Activated CD4-positive, alpha-beta memory T cell treated with anti-CD3 and anti-CD28 coated beads, Interleukin-2, amount 10 ng/mL, durations not matched to agents 7 days and 5 days (primary cell): ENCODE measurements at places on chromosomes 16 and 17.
A peak's percentile ranks its signal among the peaks of the same experiment; 100 is the strongest.

GRCh38 chr17:40309949-40310510 is 1.1 kb downstream of the RARA start:
- DNase-seq = no peak
- peaks cover 54% of the 10 kb centered on the region for H3K4me1 ChIP-seq
- H3K27me3 ChIP-seq = no peaks in the 10 kb centered on the region
- H3K4me3 ChIP-seq = no peak overlapping the region
- H3K27ac ChIP-seq = peak overlapping the region; percentile 22

GRCh38 chr17:70206361-70207010 is 37.2 kb downstream of the KCNJ2 start:
- no peak overlapping the region for H3K4me3 ChIP-seq
- no peak overlapping the region for H3K27ac ChIP-seq
- DNase-seq = no peak
- no peaks in the 10 kb centered on the region for H3K4me1 ChIP-seq

DNA sequence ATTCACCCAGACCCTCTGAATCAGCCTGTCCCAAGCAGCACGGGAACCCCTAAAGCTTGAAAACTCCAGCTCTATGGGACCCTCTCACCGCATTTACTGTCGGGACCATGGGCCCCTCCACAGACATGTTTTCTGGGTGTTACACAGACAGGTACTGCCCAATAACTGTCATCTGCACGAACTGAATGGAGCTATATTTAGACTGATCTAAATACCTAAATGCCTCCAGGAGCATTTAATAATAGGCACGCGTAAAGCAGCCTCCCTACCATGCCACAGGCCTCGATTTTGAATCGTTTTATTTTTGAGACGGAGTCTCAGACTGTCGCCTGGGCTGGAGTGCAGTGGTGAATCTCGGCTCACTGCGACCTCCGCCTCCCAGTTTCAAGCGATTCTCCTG is 49.7 kb downstream of the EMP2 start:
- no peak for DNase-seq
- H3K36me3 ChIP-seq = no peaks in the 10 kb centered on the region
- H3K4me1 ChIP-seq = peaks cover 2% of the 10 kb centered on the region
- H3K4me3 ChIP-seq = no peak overlapping the region

GRCh38 chr16:67666032-67666551 is 458 bp downstream of the ENKD1 start:
- no peak overlapping the region for H3K27ac ChIP-seq
- DNase-seq = no peak
- no peaks in the 10 kb centered on the region for H3K27me3 ChIP-seq
- peak overlapping the region; percentile 65 for H3K4me3 ChIP-seq
- H3K36me3 ChIP-seq = no peaks in the 10 kb centered on the region
- H3K4me1 ChIP-seq = peaks cover 34% of the 10 kb centered on the region

GRCh38 chr16:84463221-84463620 is 41.2 kb downstream of the MEAK7 start:
- no peak overlapping the region for H3K27ac ChIP-seq
- H3K4me1 ChIP-seq = peaks cover 6% of the 10 kb centered on the region
- no peak overlapping the region for H3K4me3 ChIP-seq
- H3K36me3 ChIP-seq = peaks cover 48% of the 10 kb centered on the region

- no peak for DNase-seq
- H3K4me1 ChIP-seq = no peaks in the 10 kb centered on the region
- H3K27ac ChIP-seq = no peak overlapping the region
- no peaks in the 10 kb centered on the region for H3K27me3 ChIP-seq
- no peak overlapping the region for H3K4me3 ChIP-seq
- peaks cover 6% of the 10 kb centered on the region for H3K36me3 ChIP-seq
These were observed 81.2 kb downstream of the WNT3 start for GRCh38 chr17:46737326-46737725.

GRCh38 chr16:19113577-19114358 is at the start of gene ITPRIPL2:
Gene ITPRIPL2 (plus strand): TSS chr16:19113964. CDS start chr16:19114462, 498 bp downstream.
- peak within 1 kb of the TSS; percentile 77 for H3K4me3 ChIP-seq
- DNase-seq = peak; percentile 38
- H3K27ac ChIP-seq = peak within 1 kb of the TSS; percentile 72
- peaks cover 12% of the 10 kb centered on the region for H3K27me3 ChIP-seq
- peaks cover 5% of the 10 kb centered on the region for H3K36me3 ChIP-seq
- peaks cover 40% of the 10 kb centered on the region for H3K4me1 ChIP-seq

DNA sequence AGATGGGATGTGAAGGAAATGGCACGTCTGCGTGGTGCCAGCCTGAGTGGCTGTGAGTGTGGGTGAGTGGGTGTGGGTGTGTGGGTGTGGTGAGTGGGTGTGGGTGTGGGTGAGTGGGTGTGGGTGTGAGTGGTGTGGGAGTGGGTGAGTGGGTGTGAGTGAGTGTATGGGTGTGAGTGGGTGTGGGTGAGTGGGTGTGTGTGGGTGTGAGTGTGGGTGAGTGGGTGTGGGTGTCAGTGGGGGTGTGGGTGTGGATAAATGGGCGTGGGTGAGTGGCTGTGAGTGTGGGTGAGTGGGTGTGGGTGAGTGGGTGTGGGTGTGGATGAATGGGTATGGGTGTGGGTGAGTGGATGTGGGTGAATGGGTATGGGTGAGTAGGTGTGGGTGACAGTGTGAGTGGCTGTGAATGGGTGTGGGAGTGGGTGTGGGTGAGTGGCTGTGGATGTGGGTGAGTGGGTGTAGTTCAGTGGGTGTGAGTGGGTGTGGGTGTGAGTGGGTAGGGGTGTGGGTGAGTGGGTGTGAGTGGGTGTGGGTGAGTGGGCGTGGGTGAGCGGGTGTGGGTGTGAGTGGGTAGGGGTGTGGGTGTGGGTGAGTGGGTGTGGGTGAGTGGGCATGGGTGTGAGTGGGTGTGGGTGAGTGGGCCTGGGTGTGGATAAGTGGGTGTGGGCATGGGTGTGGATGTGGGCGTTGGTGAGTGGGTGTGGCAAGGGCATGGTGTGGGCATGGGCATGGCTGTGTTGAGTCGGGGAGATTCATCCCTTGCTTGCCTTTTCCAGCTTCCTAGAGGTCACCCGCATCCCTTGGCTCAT is 80.8 kb downstream of the ZDHHC7 start:
- H3K4me1 ChIP-seq = no peaks in the 10 kb centered on the region
- DNase-seq = no peak
- no peaks in the 10 kb centered on the region for H3K36me3 ChIP-seq
- H3K27ac ChIP-seq = no peak overlapping the region

DNA sequence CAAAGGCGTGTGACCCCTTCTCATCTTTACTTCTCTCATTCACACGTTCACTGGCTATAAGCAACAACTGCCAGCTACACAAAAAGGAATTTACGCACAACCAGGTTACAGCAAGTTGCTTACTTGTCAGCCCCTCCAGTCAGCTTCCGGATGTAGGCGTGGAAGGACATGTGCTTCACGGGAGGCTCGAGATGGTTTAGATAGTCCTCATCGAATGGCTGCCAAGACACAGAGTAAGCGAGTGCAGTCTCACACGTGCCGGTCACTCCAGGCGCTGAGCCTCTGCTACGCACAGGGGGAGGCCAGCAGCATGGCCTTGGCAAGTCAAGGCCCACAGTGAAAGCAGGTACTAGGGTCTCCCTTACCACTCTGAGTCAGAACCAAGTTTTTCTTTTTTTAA is 28.3 kb downstream of the NPLOC4 start:
- peaks cover 59% of the 10 kb centered on the region for H3K36me3 ChIP-seq
- no peak overlapping the region for H3K27ac ChIP-seq
- peaks cover 14% of the 10 kb centered on the region for H3K4me1 ChIP-seq
- DNase-seq = no peak
- no peaks in the 10 kb centered on the region for H3K27me3 ChIP-seq

DNA sequence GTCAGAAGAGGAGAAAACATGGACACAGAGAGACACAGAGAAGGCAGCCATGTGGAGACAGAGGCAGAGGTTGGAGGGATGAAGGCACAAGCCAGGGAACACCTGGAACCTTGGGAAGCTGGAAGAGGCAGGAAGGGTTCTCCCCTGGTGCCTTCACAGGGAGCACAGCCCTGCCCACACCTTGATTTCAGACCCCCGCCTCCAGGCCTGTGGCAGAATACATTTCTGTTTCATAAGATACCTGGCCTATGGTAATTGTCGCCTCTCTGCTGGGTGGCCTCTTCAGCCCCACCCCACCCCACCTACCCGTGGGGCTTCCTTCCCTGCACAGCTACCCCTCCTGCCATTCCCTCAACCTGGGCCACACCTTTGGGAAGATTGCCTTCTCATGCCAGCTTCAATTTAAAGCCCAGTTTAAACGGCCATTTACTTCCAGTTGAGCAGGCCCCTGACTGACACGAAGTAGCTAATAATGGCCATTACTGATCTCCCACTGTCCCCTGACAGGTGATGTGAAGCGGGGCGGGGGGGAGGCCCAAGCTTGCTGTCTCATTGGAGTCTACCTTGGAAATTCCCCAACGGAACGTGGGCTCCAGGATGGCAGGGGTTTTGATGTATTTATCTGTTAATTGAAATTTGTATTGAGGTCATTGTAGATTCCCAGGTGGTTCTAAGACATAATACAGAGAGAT is 291.7 kb upstream of the FOXF1 start:
- DNase-seq = no peak
- H3K4me1 ChIP-seq = no peaks in the 10 kb centered on the region
- peaks cover 2% of the 10 kb centered on the region for H3K27me3 ChIP-seq
- H3K4me3 ChIP-seq = no peak overlapping the region
- no peaks in the 10 kb centered on the region for H3K36me3 ChIP-seq

DNA sequence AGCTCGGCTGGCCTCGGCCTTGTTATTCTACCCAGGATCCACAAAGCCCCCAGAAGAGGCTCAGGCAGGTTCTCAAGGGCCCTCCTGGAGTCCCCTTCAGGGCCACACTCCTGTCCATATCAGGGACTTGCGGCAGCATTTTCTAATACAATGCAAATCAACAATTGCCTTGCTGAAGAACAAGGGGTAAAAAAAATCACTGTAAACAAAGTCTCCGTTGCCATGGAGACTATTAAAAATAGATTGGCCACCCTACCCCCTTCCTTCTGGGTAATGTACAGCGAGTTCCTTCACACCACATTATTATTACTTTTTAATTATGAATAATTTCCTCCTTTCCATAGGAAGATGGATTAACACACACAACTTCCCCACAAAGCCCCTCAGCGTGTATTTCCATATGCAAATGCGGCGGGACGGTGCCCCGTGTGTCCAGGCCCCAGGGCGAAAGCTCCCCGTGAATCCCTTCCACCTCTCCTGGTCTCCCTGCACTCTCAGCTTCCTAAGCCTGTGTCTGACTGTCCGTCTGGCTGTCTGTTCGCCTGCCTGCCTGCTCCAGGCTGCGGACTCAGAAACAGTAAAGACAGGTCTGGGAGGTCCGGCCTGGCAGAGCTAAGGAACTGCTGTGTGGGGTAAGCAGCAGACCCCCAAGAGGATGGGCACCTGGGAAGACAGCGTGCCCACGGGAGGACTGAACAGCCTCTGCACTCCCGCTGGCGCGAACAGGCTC is 196.6 kb downstream of the RBFOX3 start:
- H3K36me3 ChIP-seq = no peaks in the 10 kb centered on the region
- no peak overlapping the region for H3K27ac ChIP-seq
- DNase-seq = no peak
- no peaks in the 10 kb centered on the region for H3K4me1 ChIP-seq
- H3K4me3 ChIP-seq = no peak overlapping the region
- no peaks in the 10 kb centered on the region for H3K27me3 ChIP-seq

GRCh38 chr17:5560361-5560988 is 23.8 kb downstream of the NLRP1 start:
- H3K4me3 ChIP-seq = no peak overlapping the region
- peaks cover under 1% of the 10 kb centered on the region for H3K4me1 ChIP-seq
- H3K36me3 ChIP-seq = peaks cover 43% of the 10 kb centered on the region
- H3K27ac ChIP-seq = no peak overlapping the region

GRCh38 chr17:43601280-43602039 is 55.3 kb upstream of the ETV4 start:
- H3K4me3 ChIP-seq = no peak overlapping the region
- H3K4me1 ChIP-seq = no peaks in the 10 kb centered on the region
- H3K27me3 ChIP-seq = peaks cover 14% of the 10 kb centered on the region

GRCh38 chr17:74528491-74529199 is 2.6 kb downstream of the CD300LB start:
- H3K27me3 ChIP-seq = peaks cover 64% of the 10 kb centered on the region
- H3K4me1 ChIP-seq = peaks cover 3% of the 10 kb centered on the region
- DNase-seq = no peak

DNA sequence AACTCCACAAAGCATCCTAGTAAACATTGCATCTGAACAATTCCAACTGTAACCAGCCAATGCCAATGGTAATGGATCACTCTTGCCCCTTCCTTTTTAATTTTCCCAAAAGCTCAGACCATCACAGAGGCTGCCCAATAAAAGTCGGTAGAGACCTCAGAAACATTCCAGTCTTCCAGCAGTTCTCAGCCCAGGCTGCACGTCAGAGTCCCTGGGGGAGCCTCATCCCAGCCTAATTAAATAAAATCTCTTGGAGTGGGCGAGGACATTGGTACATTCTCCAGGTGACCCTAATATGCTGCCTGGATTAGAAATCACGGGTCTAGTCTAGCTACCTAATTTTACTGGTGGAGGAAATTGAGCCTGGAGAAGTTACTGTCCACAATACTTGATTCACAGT is 117.1 kb upstream of the MYOCD start:
- no peaks in the 10 kb centered on the region for H3K27me3 ChIP-seq
- no peak overlapping the region for H3K27ac ChIP-seq
- no peaks in the 10 kb centered on the region for H3K36me3 ChIP-seq
- H3K4me1 ChIP-seq = no peaks in the 10 kb centered on the region

GRCh38 chr16:71700831-71701230 is 23.7 kb downstream of the PHLPP2 start:
- peaks cover 5% of the 10 kb centered on the region for H3K36me3 ChIP-seq
- no peak overlapping the region for H3K27ac ChIP-seq
- DNase-seq = no peak
- H3K4me1 ChIP-seq = peaks cover 2% of the 10 kb centered on the region

GRCh38 chr17:47781397-47781796 is 40.2 kb downstream of the OSBPL7 start:
- H3K27ac ChIP-seq = no peak overlapping the region
- no peaks in the 10 kb centered on the region for H3K36me3 ChIP-seq
- no peaks in the 10 kb centered on the region for H3K4me1 ChIP-seq
- no peak overlapping the region for H3K4me3 ChIP-seq
- H3K27me3 ChIP-seq = peaks cover 49% of the 10 kb centered on the region

- H3K27ac ChIP-seq = peak overlapping the region; percentile 37
- peaks cover 4% of the 10 kb centered on the region for H3K4me1 ChIP-seq
- no peak for DNase-seq
- no peak overlapping the region for H3K4me3 ChIP-seq
- H3K36me3 ChIP-seq = peaks cover 3% of the 10 kb centered on the region
These were observed 92.6 kb downstream of the RPTOR start for GRCh38 chr17:80637048-80637781.

DNA sequence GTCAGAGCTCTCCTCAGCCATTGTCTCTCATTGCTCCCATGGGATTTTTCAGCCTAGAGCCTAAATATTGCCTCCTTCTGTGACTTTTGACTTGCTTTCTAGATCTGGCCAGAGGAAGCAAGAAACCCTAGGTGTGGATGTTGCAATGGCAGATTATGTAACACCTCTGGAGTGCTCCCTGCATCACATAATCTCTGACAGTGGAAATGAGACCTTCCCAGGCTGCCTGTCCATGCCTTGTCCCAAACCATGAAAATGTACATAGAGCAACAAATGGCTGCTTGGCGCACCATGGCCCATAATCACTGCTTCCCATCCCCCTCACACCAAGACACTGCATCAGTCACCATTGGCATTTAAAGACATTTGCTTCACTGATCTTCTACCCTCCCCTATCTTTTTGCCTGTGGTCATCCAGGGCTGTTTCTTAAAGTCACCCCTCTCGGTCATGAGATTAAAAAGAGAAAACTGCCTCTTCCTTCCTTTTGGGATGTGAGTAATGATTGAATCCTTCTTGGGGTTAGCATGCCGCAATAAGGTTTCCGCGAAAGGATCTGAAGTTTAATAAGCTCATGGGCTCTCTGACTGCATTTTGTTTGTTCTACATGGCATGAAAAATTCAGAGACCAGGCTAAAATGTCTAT is 34.2 kb upstream of the CCL2 start:
- H3K36me3 ChIP-seq = no peaks in the 10 kb centered on the region
- H3K27ac ChIP-seq = no peak overlapping the region
- no peak overlapping the region for H3K4me3 ChIP-seq
- peaks cover 24% of the 10 kb centered on the region for H3K27me3 ChIP-seq
- DNase-seq = no peak
